ENCODE measurements at places on chromosomes 11 and 22. TPM values are rescaled to one million over a fixed set of nuclear protein-coding genes. Genes with fewer than 3 reads are reported as not detected.

CLDN5 gene
- not detected for total RNA-seq

DNA sequence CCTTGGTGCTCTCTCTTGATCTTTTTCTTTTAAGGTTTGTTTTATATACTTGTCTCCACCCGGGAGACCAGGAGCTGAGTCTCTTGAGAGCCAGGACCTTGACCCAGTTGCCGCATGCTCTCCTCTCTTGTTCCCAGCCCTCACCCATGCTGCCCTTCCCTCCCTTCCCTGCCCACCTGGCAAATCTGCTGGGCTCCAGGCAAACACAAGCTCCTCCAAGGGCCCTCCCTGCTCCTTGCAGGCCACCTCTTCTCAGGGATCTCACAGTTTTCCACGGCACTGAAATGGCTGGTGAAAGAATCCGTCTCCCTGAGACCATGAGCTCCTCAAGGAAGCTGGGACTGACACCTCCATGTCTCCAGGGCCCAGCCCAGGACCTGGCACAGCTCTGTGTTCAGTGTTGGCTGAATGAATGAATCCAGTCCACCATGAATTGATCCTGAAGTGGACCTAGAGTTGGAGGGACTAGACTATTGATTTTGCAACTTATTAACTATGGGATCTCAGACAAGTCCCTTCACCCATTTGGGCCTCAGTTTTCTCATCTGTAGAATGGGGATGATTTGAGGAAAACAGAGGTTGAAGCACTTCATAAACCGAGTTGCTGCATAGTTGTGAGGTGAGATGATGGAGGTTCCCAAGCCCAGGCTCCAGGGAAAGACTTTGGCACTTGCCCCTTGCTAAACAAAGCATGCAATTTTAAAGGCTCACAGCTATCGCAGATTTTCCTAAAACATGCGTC, 25.1 kb upstream of the FBLN1 start:
- DNase-seq, result no peak

DNA sequence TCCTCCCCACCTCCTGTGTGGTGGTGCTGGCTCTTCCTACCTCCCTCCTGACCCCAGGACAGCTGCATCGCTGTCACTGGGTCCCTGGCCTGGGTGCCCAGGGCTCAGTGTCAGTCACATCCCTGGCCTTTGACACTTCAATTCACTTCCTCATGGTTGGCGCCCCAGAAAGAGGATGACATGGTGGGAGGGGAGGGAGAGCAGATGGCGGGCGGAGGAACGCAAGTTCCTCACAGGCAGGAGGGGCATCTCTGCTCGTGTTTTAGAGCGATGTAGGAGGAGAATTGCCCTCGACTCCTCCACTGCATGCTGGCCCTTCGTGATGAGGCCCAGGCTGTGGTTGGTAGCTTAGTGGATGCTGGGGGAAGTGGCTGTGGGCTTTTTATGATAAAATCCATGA, 35.1 kb upstream of the KRTAP5-7 start:
- no peak for DNase-seq

- DNase-seq, result no peak
Measured at GRCh38 chr11:117361432-117361831, 33.8 kb downstream of the CEP164 start.

Data from G401 (cell line).